Chondrocyte (in vitro differentiated cells): ENCODE measurements at places on chromosomes 1 and 21.

DNA sequence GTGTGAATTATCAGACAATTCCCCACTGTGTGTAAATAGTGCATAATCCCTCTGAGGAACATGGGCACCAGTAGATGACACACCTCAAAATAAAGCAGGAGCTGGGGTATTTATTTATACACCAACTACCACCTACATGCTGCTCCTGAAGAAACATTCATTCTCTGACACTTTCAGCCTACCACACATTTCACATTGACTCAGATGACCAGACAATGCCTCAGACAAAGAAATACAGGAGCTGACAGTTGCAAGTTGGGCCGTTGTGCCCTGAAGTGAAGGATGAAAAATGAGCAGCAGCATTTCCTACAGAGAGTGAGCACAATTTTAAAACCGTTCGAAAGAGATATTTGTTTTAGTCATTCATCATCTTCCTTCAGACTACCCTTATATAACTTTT is 63.2 kb downstream of the RGS2 start:
- no peak for DNase-seq

GRCh38 chr1:117142200-117142599 is 20.7 kb upstream of the TRIM45 start:
- no peak for DNase-seq

DNA sequence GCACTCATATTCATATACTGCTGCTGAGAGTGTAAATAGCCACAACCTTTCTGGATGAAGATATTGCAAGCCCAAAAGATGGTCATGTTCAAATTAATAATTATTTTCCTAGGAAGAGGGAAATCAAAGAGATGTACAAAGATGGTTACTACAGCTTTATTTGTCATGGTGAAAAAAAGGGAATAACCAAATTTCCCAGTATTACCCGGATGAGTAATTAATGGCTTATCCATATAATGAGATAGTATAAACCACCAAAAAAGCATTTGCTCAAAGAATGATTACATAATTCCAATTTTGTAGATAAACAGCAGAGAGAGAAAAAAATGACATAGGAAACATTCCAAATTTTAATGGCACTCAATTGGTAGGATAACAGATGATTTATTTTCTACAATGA is 165.6 kb downstream of the C1orf21 start:
- DNase-seq = no peak

GRCh38 chr1:48676376-48676775 is 100.3 kb downstream of the BEND5 start:
- no peak for DNase-seq

DNA sequence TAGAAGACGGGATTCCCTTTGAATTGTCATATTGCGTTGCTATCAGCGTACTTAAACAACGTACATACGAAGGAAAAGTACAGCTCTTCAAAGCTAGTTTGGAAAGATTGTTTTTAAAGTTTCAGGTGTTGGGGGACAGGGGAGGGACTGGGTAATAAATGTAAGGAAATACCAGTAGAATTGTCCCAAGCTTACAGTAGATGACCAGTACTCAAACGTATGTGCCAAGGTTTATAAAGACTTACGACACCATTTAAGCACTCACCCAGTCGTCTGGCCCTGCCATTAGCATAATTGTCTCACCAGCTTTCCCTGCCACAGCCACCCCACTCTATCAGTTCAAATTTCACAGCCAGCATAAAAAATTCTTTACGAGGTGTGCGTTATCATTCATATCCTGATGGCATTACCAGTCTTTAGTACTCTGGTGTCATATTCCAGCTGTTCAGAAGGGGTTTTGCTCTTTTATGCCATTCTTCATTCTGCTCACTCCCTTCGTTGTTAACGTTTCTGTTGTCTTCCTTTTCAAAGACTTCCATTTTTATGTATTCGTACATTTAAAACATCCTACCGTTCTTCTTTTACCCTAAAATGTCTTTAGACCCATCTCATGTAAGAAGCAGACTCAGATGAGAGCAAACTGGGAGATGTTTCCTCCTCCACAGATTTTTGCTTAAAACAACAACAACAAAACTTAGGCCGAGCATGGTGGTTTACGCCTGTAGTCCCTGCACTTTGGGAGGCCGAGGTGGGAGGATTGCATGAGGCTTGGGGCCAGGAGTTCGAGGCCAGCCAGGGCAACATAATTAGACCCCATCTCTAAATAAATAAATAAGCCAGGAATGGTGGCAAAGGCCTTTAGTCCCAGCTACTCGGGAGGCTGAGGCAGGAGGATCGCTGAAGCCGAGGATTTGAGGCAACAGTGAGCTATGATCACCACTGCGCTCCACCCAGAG is 1.0 kb upstream of the HP1BP3 start:
- no peak for DNase-seq

DNA sequence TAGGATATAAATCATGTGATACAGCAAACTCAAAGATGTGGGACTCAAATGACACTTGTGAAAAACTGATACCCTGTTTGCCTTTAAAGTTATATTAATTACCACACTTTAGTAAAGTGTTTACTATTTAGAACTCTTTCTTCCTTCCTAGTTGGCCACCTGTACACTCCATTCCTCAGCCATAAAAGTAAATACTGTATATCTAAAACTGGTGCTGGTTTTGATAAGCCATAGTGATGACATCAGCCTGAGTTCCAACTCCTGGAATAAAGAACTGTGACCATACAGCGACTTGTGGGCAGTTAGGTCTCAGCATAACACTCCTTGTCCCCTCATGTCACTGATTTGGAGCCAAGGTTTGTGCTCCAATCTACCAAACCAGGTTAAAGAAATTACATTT is 2.8 kb downstream of the PTGER3 start:
- DNase-seq = no peak

DNA sequence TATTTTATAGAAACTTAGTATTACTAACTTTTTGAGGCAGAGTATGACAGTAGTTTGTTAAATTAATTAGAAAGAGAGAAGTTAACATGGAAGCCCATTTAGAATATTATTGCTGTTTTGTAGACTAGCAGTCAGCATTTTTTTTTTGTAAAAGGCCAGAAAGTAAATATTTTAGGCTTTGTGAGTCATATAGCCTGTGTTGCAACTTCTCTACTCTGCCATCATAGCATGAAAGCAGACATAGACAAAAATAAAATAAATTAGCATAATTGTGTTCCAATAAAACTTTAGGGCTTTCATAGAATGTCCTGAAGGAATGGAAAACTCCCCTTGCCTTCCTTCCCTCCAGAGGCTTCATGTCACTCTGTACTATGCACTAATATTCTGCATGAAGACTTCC is 12.3 kb upstream of the RGS4 start:
- no peak for DNase-seq

- no peak for DNase-seq
Observed at GRCh38 chr1:230684146-230684545, 29.8 kb downstream of the AGT start.

DNA sequence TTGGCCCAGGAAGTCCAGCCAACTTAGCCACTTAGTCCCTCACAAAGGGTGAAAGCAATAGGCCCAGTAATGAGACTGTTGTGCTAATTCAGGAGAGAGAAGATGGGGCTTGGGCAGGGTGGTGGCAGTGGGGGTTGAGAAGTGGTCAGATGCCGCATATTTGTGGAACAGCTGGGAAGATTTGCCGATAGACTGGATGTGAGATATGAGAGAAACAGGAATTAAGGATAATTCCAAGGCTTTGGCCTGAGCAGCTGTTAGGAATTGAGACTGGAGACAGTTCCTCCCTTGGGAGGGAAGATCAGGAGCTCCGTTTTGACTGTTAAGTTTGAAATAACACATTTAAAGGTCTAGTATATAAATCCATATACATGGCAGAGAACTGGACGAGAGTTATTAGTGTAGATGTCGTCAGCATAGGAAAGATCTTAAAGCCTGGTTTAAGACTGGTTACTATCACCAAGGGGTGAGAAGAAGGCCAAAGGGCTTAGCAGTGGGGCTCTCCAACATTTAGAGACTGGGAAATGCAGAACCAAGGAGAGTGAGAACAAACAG is 323.7 kb upstream of the FAM78B start:
- no peak for DNase-seq

GRCh38 chr1:226457307-226457712 is 49.4 kb upstream of the PARP1 start:
- DNase-seq = no peak

GRCh38 chr21:35088319-35088771 is 39.2 kb upstream of the RUNX1 start:
- no peak for DNase-seq

DNA sequence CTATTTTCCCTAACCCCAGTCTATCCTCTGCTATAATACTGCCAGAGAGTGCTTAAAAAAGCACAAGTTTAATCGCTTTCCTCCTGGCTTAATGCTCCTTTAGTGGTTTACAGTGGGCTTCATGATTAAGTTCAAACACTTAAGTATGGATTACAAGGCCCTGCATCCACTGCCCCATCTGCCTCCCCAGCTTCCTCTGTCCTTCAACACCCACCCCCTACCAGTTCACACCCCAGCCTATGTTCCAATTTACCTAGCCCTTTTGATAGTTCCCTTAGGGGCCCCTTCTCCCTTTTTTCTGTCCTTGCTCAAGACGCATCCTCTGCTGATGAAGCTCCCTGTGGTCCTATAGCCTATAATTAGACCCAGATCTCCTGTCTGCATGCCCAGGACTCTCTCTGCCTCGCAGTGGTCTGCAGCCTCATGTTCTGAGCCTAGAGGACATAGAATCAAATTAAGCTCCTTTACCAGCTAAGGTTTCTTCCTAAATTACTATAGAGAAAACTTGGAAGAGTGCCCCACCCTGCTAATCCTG is 212.5 kb downstream of the FGGY start:
- DNase-seq = no peak

DNA sequence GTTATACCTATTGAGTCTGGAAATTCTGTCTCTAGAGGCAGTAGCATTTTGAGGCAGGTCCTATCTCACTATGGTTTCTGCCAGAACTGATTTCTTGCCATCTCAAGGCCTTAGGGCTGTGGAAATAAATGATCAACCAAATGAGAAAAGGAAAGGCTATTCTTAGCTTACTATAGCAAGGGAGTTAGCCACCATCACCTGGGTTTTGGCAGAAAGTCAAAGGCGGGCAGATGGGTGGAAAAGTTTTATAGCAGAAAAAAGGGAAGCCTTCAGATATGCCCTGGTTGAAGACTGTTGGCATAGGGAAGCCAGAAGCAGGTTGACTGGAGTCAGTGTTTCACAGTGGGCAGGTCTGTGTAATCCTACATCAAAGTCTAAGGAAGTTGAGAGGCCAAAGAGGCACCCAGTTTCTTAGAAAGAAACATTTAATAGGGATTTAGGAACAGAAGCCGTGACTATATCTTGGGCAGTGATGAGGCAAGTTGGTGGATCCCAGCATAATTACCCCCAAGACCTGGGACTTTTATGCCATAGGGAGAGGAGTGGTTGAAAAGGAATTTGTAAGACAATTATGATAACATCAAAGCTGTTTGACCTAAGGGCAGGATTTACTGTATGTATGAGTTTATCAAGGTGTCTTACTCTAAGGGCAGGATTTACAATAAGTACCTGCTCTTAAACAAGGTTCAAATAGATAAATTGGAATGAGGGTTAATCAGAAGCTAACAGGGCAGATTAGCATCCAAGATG is 29.7 kb downstream of the CTH start:
- DNase-seq = no peak

DNA sequence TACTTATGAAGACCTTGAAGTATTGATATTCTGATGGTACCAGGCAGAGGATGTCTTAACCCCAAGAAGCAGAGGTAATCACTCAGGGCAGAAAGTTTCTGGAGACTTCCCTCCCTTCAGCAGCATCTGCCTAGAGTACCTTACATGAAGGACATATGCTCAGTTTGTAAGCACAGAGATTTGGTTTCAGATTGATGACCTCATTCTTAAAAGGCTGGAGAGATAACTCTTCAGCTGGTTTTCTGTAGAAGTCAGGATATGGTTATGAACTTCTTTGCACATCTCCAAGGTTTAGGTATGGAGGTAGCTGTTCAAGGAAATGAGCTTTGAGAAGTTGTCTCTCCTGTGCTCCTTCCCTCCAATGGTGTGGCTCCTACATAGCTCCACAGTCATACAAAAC is 148.7 kb downstream of the HHIPL2 start:
- no peak for DNase-seq

GRCh38 chr1:29601021-29601420 is 364.7 kb downstream of the PTPRU start:
- no peak for DNase-seq

DNA sequence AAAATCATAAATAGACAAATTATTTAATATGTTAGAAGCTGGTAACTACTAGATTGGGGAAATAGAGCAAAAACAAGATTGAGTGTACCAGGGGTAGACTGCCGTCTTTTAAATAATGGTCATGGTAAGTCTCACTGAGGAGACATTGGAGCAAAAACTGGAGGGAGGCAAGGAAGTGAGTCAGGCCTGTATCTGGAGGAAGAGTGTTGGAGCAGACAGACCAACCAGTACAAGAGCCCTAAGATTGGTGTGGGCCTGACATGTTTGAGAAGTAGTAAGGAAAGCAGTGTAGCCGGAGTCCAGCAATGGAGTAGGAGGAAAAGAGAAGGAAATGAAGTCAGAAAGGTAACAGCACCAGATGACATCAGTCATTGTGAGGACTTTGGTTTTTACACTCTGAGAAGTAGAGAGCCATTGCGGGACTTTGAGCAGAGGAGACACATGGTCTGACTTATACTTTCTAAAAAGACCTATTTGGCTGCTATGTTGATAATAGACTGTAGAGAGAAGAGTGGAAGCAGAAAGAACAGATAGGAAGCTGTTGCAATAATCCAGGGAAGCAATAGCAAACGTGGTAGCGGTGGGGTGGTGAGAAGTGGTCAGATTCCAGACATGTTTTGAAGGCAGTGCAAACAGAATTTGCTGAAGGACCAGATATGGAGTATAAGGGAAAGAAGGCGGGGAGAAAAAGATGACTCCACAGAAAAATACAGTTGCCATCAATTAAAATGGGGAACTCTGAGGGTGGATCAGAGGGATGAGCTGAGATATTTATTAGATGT is 44.7 kb upstream of the GJA5 start:
- DNase-seq = no peak

- no peak for DNase-seq
Observed at GRCh38 chr1:29501227-29501976, 265.1 kb downstream of the PTPRU start.

DNA sequence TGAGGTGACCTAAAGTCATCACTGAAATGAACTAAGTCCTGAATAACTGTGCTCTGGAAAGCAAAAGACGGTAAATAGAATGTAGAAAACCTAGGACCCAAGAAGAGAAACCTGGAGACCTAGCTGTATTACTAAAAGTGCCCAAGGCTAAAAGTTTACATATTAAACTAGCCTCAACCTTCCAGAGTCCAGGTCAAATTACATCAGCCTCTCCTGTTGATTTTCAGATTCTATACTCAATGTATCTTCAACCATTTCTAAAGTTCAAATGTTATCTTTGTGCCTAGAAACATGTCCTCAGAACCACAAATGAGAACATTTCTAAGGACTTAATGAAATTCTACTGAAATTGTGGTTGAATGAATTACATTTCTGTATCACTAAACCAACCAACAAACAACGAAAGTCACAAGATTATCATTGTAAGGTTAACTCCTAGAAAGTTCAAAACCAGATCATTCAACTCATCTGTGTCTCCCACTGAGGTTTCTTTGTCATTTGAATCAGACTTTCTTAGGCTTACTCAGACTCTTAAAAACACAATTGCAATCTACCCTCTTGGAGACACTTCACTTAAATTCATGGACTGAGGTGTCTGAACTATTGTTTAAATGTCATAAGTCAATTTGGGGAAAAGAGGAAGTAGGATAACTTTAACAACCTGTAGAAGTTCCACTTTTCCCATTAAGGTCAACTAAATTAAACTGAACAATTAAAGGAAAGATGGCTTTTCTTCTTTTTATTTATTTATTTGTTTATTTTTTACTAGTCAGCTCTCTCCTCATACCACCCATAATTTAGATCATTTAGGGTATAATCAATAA is 207.7 kb downstream of the BARHL2 start:
- DNase-seq = no peak
